Hematopoietic multipotent progenitor cell treated with erythropoietin and hydrocortisone succinate and interleukin-3 and kit ligand, for 8 days (in vitro differentiated cells): ENCODE measurements at places on chromosomes 12 and 14.

GRCh38 chr12:84727961-84728360 lies 184.6 kb downstream of the SLC6A15 start:
- DNase-seq = no peak

GRCh38 chr14:23478109-23478759 lies 8.7 kb downstream of the NGDN start:
- peak; percentile 81 for DNase-seq

- no peak for DNase-seq
These were observed 412.0 kb upstream of the ATP2B1 start for GRCh38 chr12:90120627-90121026.

- no peak for DNase-seq
These were observed 84.9 kb downstream of the EFCAB11 start for GRCh38 chr14:89869606-89870005.
